ENCODE measurements at places on chromosomes 11 and 22.

DNA sequence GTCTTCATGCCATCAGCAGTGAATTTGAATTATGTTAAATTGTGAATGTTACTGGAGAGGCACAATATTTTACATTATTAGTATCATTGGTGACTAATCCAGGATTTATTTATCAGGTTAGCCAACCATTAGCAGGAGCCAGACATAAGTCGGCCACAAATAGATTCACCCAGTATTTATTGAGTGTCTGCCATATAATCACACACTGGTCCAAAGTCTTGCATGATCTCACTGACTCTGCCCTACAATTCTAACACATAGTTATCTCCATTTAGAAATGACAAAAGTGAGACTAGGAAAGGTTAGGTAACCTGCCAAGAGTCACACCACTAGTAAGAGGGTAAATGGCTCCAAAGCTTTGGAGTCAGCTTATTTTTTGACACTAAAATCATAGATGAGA lies 179.6 kb downstream of the BLID start:
- no peak for DNase-seq

GRCh38 chr11:33696411-33696810 lies 4.2 kb downstream of the C11orf91 start:
- DNase-seq, result no peak

DNA sequence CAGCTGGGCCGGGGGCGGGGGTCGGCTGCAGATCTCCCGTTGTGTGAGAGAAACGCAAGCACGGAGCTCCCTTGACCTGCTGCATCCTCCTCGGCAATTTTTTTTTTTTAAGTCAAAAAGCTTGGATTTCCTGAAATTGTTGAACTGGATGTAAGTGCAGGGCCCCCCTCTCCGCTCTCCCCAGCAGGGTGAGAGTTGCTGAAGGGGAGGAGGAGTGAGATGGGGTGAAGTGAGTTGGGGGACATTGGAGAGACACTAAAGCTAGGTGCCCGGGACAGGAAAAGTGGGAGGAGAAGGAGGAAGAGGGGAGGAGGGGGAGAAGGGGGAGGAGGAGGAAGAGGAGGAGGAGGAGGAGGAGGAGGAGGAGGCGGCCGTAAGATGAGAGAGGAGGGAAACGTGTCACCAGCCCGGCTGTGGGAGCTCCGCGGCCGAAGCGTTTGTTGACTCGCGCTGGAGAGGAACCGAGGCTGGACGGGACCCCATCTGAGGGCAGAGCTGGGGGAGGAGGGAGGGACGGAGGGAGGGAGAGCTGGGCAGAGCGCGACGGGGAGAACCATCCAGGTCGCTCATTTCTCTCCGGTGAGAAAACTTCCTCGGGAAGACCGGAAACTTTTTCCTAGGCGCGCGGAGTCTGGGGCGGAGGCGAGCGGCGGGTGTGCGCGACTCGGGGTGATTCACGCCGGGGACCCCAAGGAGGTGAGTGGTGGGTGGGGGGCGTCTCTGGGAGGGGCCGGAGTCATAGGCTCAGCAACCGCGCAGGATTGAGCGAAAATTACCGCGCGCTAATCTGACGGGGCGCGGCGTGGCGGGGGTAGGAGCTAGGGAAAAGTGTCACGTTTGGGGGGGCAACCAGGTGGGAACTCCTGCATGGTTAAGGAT lies 80.2 kb downstream of the PRR5L start:
- DNase-seq, result no peak

DNA sequence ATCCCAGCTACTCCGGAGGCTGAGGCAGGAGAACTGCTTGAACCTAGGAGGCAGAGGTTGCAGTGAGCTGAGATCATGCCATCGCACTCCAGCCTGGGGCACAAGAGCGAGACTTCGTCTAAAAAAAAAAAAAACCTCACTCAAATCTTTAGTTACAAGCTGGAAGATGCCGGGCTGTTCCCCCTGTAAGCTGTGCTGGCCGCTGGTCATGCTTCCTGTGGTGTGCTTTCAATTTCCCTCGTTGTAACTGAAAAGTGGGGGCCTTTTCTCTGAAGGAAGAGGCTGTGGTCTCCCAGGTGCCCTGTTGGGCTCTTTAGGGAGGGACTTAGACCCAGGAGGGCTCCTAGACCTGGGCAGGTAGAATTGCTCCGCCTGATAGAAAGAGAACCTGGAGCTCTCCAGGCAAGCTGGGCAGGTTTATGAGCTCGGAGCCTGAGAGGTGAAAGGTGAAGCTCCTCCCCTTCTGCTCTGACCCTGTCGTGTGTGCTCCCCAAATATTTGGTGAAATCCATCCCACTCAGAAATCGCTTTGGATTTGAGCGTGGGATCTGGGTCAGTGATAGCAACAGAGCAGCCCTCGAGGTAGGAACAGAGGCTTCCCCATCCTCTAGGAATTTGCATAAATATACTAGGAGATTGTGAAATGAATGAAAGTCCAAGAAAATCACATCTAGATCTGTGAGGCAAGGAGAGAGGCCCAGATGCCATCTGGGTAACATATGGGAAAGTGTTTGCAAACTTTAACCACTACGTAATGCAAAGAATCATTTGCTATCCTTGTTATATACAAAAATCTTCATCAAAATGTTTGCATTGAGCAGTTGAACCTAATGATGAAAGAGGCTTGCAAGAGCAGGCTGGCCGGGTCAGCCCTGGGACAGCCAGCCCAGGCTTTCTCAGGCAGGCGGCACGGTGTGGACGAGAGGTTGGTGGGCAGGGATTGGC lies 154.3 kb downstream of the FBXO7 start:
- DNase-seq, result no peak

GRCh38 chr11:66619080-66619554 lies 2.7 kb downstream of the RBM14 start:
- no peak for DNase-seq

DNA sequence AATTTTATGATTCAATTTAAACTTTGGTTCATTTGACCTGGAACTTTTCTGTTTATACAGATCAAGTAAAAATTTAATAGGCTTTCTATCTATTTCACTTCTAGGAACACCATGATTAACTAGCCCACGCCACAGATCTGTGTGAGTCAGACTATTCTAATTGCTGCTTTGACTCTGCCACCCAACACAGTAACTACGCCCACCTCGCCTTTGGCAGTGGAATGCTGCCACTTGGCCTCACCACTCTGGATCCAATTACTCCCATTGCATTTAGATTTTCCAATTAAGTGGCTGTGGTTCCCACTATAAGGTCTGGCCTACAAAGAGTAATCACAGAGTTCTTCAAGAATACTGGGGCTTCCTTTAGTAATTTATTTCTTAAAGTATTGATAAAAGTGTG lies 46.6 kb upstream of the LIN7C start:
- no peak for DNase-seq

DNA sequence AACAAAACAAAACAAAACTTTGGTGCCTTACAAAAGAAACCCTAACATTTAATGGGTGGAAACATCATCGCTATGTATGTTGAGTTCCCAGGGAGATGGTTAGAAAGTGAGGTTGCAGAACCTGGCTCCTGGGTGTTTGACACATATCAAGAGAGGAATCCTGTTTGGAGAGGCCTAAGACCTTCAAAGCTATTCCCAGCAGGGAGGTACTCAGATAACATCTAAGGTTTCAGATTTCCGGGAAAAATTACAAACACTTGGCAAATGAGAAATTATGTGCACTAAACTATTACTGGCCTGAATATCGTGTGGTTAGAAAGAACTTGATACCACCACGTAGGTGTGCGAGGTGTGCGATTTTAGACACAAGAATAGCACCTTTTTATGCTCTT lies 18.5 kb downstream of the TRIM5 start:
- DNase-seq, result no peak

- peak; percentile 36 for DNase-seq
Observed at GRCh38 chr11:72584293-72584938, 89.8 kb downstream of the PDE2A start.

DNA sequence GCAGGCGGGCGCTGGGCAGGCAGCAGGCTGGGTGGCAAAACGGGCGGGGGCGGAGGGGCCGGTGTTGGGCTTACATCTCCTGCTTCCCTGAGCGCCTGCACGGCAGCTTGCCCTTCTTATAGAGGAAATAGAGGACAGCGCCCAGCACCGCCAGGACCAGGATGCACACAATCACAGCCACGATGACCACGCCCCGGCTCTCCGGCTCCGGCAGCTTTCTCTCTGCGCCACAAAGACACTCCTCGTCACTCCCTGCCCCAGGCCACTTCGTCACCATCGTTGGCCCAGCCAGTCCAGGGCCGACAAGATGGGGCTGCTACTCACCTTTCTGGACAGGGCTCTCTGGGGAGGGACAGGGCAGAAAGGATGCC lies 6.3 kb downstream of the MCAM start:
- DNase-seq, result no peak

GRCh38 chr22:34294476-34294875 lies 374.2 kb upstream of the LARGE1 start:
- DNase-seq, result no peak

GRCh38 chr11:24046731-24047130 lies 450.1 kb upstream of the LUZP2 start:
- DNase-seq, result no peak

- no peak for DNase-seq
Observed at GRCh38 chr11:111909378-111909777, 2.2 kb downstream of the CRYAB start.

GRCh38 chr22:45429424-45429823 lies 15.9 kb downstream of the RIBC2 start:
- DNase-seq, result no peak

GRCh38 chr11:48013269-48013901 lies 33.0 kb downstream of the PTPRJ start:
- peak; percentile 49 for DNase-seq

GRCh38 chr22:37179622-37180420 lies 8.2 kb downstream of the C1QTNF6 start:
- DNase-seq, result no peak

DNA sequence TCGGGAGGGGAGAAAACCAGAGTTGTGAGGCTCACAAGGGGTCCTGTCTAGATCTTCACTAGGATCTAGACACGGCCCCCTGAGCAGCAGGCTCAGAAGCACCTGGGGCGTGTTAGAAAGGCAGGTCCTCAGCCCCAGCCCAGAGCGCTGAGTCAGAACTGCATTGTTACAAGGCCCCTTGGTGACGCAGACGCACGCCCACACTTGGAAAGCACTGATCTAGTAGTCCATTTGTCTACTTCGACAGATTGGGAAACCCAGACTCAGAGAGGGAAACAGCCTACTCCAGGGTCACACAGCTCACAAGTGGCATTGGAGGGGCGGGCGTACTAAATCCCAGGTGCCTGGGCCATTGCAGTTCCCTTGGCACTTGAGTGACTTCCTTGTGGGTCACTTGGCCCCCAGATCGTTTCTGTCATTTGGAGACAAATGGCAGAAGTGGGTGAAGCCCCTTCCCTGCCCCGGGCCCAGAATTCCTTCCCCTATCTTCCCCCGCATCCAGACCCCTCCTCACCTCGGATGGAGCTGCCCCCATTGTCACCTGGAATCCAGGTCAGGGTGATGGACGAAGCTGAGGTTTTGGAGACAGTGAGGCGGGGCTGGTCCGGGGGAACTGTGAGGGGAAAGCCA lies 110.8 kb downstream of the CEP164 start:
- peak; percentile 45 for DNase-seq

DNA sequence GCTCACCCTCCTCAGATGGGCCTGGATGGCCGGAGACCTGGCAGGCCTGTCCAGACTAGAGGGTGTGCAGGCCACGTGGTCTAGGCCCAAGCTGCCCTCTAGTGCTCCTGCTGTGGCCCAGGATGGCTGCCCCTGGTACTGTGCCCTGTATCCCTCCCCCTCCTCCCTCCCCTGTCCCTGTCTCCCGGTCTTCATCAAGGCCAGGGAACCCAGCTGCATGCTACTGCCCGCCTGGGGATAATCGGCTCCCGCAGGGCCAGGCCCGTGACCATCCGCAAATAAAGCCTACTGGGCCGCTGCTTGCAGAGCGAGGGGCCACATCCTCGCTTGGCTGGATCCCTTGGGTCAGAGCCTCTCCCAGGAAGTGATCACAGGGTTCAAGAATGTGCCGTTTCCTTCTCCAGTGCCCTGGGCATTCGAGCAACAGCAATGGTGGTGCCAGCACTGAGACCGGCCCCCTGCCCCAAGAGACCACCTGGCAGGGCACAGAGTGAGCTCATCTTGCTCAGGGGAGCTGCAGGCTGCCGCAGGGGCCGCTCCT lies 51.1 kb downstream of the WNT7B start:
- no peak for DNase-seq

DNA sequence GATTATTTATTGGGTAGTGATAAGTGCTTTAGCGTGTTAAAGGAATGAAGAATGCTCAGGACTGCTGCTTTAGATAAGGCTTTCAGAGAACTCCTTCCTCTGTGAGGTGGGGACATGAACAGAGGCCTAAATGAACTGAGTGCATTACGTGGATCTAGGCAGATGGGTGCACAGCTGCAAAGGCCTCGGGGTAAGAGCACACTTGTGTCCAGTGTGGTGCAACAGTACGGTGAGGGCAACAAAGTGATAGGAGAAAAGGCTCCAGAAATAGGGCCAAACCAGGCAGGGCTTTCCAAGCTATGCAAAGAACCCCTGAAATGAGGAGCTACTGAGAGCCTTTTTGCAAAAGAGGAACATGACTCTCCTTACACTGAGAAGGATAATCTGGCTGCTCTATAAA lies 45.3 kb upstream of the ARHGAP32 start:
- DNase-seq, result no peak

- no peak for DNase-seq
Observed at GRCh38 chr22:25028841-25029141, 76.3 kb downstream of the KIAA1671 start.

- DNase-seq, result peak; percentile 20
Observed at GRCh38 chr11:14645015-14645912, 1.7 kb downstream of the PDE3B start.

GRCh38 chr11:57094181-57094935 lies 87.4 kb upstream of the LRRC55 start:
- DNase-seq, result no peak

DNA sequence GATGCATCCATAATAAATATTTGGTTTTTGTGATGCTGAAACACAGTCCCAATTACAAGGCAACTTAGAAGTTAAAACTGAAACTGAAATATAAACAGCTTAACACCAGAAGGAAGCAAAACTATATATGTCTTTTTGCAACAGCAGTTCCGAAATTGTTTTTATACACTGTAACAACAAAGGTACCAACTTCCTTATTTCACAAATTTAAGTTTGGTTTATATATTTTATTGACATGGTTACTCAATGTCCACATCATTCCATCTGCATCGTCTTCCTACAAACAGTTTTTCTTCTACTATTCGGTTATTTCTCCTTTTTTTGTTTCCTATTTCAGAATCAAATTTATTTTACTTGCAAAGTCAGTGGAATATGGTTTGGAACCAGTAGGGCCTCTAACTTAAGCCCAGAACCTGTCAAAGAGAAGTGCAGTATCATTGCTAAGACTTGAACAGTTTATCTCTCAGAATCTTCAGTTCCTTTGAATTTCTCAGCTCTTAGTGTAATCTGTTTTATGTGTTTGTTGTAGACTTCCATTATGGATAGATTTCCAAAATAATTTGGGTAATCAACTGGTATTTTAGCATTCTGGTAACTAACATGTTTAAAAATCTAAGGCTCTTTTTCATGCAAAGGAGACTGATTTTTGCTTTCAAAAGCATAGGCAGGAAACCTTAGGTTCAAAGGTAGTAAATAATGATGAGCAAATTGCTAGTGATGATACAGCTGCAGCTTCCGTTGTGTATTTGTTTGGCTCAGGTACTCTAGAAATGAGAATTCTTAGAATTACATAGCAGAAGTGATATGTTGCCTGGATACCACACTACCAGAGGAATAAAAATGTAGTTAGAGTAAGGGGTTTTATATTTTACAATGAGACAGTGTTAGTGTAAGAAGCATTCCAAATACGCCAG lies 8.2 kb upstream of the HSPA8 start:
- DNase-seq, result no peak
